Stimulated activated CD8-positive, alpha-beta memory T cell treated with anti-CD3 and anti-CD28 coated beads, Interleukin-7, amount 100 ng/mL, for 1 hour (primary cell): ENCODE measurements at places on chromosomes 16 and 17.

- DNase-seq: no peak
Observed at GRCh38 chr17:12047681-12048376, 27.2 kb downstream of the MAP2K4 start.

DNA sequence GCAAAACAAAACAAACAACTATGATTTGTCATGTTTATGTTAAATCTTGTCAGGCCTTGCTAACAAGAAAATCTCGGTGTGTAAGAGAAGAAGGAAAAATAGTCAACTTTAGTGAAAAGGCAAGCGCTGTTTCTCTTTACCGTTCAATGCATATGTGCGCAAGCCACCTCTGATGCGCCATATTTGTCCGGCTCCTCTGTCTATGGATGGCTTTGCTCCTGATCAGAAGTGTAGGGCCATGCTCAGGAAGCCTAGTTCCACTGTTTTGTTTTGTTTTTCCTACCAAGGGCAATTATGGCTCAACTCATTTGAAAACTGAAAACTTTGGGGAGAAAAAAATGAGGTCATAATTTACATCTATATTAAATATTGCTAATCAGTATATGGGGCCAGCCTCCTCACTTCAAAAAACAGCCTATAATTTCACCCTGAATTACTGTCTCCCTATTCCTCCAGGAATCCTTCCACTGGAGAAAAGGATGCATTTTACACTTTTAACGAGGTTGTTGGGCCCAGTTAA, 4.5 kb downstream of the MAF start:
- DNase-seq: no peak

- DNase-seq: no peak
Observed at GRCh38 chr16:73793260-73793659, 503.4 kb upstream of the PSMD7 start.

DNA sequence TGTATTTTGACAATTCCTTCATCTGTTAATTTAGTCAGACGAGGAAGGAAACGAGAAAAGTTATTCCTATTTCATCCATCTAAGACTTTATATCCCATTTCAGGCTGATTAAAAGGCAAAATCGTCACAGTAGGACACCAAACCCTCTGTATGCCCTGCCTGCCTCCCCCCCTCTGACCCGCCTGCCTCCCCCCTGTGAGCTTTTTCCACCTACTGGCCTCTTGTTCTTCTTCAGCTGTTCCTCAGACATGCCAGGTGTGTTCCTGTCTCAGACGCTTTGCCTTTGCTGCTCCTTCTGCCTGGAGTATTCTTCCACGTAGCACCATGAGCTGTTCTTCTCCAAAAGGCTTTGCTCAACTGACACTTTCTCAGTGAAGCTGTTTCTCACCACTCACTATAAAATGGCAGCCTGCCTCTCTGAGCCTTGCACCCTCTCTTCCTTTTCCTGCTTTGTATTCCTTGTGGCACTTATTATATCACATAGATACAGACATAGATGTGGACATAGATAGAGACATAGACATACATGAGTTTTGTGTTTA, 723.4 kb downstream of the MAF start:
- no peak for DNase-seq

DNA sequence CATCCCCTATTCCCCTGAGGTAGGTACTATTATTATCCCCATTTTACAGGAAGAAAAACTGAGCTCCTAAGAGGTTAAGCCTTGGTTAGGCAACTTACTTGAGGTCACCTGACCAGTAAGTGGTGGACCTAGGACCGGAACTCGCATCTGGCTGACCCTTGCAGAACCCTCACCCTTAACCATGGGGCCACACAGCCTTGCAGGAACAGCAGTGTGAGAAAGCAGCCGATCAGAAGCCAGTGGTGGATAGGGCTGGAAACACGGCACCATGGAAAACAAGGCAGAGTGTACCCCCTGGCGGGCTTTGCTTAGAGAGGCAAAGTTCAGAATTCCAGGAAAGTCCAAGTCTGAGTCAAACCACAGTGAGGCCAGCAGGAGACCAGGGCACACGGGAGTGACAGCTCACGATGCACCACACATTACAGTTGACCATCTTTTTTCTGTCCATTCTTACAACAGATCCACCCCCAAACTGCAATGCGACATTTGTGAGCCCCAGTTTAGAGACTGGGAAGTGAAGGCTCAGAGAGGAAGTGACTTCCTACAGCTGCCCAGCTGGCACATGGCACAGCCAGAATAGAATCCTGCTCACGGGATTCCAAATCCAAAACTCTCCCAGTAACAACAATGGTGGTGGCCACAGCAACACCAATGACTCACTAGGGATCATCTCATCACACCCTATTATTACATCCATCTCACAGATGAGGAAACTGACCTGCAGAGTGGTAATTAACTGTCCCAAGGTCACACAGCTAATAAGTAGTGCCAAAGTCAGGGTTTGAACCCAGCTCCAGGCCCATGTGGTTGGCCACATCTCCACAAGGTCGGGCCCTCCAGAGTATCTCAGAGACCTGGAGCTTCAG, 20.3 kb downstream of the KIFC3 start:
- DNase-seq: no peak

GRCh38 chr16:50595859-50596258, 47.7 kb downstream of the NKD1 start:
- no peak for DNase-seq

GRCh38 chr16:22675745-22676540, 138.0 kb upstream of the HS3ST2 start:
- DNase-seq: no peak

DNA sequence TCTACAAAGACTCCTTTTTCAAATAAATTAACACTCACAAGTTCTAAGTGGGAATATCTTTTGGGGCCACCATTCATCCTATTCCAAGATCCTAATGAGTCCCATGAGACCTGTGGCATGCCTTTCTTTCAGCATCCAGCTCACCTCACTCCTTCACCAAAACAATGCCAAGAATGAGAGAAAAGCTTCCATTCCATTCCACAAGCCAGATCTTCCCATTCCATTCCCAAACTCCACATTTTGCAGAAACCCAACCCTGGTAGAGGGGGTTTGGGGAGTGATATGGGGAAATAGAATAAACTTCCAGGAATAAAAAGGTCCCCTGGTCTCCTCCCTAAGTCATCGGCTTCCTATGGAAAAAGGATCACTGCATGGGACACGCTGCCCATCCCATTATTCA, 392.2 kb downstream of the NPIPA8 start:
- no peak for DNase-seq

DNA sequence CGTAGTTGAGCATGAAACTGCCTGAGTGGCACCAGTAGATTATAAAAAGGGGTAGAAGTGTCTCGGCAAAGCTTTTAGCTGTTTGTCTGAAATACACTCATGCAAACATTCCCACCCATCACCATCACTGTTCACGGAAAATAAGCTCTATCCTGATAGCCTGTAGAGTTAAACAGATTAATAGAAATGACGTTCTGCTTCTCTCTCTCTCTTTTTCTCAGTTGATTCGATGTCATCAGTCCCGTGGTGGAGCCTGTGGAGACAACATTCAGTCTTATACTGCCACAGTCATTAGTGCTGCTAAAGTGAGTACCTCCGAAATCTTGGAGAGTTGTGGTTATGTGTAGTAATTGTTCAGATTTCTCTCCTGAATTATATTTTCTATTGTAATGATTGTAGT, 224.7 kb downstream of the BCAS3 start:
- DNase-seq: no peak

- no peak for DNase-seq
Observed at GRCh38 chr16:2912330-2913199, 834 bp downstream of the FLYWCH1 start.

GRCh38 chr17:17445296-17445924, 31.4 kb upstream of the MED9 start:
- no peak for DNase-seq

GRCh38 chr16:67372664-67373063, 20.6 kb downstream of the TPPP3 start:
- DNase-seq: no peak

DNA sequence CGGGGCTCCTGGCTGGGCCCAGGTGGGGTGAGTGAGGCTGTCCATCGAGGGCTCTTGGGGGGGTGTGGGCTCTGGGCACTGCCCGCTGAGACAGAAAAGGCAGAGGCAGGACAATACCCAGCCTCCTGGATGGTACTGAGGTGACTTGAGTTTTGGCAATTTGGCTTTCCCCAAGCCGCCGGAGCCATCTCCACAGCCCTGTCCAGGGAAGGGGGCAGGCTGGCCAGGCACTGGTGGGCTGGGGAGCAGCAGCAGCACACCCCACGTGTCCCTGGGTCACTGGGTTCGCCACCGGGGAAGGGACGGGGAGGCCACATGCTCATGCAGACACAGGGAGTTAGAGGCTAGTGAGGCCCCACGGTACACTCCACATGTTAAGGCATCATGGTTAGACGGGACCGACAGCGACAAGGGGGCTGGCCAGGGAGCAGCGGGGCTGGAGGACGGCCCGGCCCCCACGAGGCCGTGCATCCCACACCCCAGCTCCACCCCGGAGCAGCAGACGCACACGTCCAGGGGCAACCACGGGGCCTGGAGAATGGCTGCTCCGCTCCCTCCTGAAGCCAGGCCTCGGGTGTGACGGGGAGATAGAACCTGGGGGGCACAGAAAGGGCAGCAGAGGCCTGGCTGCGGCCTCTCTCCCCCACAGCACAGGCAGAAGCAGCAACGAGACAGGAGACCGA, 3.0 kb downstream of the ARHGDIA start:
- DNase-seq: no peak

GRCh38 chr16:3143598-3144320, 8.9 kb downstream of the ZNF213 start:
- DNase-seq: no peak

DNA sequence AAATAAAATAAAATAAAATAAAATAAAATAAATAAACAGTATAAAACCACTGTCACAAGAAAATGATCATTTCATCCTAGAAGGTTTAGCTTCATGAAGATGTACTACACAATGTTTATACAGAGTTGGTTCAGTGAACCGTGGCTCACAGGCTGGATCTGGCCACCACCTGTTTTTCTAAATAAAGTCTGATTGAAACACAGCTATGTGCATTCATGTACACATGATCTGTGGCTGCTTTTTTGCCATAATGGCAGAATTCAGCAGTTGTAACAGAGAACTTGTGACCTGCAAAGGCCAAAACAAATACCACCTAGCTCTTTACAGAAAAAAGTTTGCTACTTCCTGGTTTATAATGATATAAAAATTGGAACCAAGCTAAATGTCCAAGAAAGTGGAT, 12.6 kb upstream of the RPRML start:
- DNase-seq: no peak

DNA sequence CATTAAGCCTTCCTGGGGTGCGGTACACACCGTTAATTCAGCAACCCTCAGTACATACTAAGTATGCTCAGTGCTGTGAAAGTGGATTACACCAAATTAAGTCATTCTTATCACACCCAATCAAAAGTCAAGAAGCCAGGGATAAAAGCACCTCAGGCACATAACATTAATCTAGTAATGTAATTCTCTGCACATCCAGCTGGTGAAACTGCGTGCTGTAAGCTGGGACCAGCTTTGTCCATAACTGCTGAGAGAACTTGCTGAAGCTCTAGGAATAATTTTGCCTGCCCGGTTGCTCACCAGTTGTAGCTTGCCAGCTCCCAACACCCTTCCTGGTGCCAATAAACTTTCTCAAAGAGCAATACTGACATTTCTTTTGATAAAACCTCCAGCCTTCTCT, 44.9 kb downstream of the SLC47A1 start:
- no peak for DNase-seq

- DNase-seq: no peak
Observed at GRCh38 chr17:81414756-81415516, 19.7 kb downstream of the BAHCC1 start.

GRCh38 chr17:60675997-60676396, 1.7 kb upstream of the BCAS3 start:
- DNase-seq: no peak

- DNase-seq: no peak
Observed at GRCh38 chr17:49146620-49147306, 14.2 kb downstream of the B4GALNT2 start.
